ENCODE measurements at places on chromosomes 5 and 9. TPM values are rescaled to one million over a fixed set of nuclear protein-coding genes. Genes with fewer than 3 reads are reported as not detected.

DNA sequence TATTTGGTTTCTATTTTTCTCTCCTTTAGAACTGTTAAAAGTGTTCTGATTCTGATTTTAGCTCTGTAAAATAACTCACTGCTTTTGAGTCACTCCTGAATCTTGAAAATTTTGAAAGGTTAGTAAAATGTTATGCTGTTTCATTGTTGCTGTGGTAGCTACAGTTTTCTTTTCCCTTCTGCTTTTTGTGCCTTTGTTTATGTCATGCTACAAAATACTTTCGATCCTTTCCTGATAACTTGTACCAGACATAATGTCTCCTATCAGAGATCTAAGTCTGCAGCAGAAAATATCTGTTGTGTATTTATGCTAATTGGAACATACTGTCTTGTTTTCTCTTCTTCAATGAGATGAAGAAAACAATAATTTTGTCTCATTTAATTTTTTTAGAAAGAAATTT is 26.9 kb upstream of the CEP120 start:
- DNase-seq: no peak

DNA sequence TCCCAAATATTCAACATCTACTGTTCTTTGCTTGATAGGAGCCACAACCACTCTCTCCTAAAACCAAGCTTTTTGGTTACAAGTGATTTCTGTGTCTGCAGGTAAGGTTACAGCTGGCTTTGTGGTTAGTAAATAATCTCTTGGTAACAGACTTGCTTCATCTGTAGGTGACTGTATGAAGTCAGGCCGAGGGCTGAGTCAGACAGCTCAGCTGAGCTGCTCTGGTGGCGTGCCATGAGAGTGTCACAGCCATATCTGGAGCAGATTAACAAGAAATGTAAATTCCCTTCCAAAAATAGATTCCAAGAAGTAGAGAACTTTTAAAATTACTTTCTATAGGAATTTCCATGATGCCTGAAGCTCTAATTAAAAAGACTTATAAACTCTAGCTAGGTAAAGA is 23.7 kb upstream of the TAS2R1 start:
- no peak for DNase-seq

- DNase-seq: no peak
Measured at GRCh38 chr5:177310757-177311391, 824 bp downstream of the MXD3 start.

DNA sequence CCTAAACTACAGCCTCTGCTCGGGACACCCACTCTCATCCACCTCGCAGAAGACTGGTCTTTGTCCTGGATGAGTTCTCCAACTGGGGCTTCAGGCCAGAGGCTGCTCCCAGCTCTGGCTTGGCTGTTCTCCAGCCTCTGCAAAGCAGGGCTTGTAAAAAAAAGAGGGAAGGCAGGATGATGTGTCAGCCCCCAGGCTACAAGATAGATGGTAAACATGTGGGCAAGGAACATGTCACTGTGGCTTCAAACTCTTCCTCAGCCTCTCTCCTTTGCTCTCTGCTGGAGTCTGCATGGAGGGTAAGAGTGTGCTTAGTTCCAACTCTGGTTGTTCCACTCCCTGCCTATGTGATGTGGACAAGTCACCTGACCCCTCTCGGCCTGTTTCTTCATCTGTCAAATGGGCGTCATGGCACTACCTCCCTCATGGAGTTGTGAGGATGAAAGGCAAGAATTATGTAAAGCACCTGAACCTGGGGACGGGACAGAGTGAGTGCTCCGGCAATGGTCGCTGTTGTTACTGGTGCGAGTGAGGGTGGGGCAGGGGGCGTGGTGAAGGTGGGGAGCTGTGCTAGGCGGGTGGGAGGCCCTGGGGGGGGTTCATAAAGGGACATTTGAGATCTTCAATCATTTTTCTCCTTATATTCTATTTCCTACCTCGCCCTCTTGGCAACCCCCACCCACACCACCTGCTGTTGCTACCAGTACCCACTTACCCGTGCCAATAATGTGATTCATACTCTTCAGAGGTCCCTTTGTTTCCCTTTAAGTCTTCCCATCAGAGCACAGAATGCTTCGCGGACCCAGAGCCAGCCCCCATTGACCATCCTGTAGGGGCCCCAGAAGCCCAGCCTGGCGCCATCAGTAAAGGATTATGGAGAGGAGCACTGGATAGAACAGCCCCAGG is 6.8 kb upstream of the ZNF79 start:
- DNase-seq: no peak

DNA sequence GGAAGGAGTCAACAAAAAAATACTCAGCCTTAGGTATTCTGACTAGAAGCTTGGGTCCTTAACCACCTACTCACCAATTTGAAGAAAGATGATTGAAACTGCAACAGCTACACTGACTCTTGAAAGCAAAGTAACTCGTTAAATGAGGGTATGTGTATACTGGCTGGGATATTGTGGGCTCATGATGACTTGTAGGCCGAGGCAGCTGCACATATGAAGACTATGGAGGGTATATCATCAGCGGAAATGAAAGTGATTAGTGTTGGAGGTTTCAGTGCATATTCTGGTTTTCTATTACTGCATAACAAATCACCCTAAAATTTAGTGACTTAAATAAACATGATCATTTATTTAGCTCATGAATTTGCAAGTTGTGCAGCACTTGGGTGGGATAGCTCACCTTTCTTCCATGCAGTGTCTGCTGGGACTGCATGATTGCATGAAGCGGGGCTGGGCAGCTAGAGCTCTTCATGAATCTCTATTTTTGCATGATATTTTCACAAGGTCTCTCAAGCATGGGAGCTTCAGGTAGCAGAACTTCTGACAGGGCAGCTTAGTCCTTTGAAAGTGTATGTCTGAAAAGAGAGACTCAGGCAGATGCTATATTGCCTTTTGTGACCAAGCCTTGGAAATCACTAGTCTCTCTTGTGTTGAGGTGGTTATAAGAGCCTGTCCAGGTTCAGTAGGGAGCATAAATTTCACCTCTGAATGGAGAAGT is 96.1 kb upstream of the CDKN2B start:
- no peak for DNase-seq

- no peak for DNase-seq
Measured at GRCh38 chr5:43729846-43730478, 127.0 kb downstream of the NNT start.

DNA sequence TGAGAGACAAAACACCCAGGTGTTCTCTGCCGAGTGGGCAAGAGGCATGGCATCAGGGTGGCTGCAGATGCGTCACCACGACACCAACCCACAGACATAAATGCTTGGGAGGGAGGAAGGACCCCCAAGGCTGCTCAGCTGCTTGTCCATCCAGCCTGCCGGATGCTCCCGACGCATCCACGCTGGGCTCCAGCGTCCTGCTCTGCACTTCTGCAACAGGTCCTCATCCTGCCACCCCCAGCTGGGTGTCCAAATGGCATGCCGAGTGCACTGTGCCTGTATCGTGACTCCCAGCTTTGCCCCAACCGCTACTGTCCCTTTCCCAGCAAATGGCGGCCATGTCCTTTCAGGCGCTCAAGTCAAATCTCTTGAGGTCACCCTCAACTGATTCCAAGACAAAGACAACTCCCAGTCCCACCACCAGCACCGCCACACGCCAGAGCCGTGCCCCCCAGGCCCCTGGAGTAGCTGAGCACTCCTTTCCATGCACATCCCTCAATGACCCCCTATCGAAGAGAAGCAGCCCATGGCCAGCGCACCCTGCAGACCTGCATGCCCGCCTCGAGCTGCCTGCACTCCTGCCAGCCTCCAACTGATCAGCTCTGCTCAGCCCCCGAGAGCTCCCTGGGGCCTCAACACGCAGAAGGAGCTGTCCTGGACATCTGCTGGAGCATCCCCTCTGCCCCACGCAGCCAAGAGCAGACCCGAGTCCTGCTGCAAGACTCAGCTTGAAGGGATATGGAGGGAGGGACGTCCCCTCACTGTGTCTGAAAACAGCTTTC is 116.7 kb downstream of the ROR2 start:
- no peak for DNase-seq

GRCh38 chr5:175741556-175741955 is 83.7 kb downstream of the HRH2 start:
- no peak for DNase-seq

DNA sequence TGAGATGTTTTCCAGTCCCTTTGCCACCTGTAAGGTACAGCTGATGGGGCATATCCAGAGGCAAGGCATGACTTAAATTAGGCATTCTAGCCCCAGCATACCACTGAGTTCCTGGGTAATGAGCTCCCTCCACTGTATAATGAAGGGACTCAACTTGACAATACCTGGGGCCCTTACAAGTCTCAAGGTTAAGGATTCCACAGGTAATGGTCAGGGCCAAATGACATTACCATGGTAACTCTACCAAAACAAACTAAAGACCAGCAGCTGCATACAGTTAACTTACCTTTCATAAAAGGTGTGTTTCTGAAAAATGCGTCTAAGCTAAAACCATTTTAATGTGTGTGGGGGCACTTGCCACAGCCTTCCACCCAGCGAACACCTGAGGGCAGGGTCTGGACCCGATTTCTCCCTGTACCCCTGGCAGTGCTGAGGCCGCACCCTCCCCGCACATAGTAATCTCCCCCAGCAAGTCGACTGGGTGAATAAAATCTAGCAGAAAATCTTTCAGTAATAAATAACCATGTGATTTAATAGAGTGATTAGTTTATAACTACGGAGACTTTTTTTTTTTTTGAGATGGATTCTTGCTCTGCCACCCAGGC is 24.2 kb downstream of the CCDC69 start:
- DNase-seq: no peak

DNA sequence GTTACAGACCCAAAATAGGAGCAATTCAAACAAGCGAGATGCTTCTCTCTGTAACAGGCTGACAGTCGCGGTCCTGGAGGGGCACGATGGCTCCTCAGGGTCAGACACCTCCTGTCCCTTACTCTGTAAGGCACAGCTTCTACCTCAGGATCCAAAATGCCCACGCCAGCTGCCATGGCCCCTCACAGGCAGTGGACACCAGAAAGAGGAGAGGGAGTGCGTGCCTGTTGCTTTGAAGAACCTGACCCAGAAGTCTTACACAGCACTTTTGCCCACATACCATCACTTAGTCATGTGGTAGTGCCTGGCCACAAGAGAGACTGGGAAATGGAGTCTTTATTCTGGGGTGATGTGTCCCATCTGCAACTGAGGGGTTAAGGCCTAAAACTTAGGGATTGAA is 11.6 kb upstream of the ABL1 start:
- DNase-seq: no peak

DNA sequence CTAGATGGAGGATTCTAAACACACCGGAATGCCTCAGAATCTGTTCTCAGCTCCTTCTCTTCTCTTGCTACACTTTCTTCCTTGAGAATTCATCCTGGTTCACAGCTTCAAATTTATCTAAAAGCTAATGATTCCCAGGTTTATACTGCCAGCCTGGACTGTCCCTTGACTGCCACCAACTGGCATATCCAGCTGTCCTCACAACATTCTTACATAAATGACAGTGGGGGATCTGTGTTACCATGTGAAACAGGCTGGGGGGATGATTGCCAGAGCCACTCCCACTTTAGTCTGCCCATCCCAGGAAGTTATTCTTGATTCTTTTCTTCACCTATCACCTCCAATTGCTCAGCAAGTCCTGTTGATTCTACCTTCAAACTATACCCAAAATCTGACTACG is 27.2 kb upstream of the ZFR start:
- DNase-seq: no peak

DNA sequence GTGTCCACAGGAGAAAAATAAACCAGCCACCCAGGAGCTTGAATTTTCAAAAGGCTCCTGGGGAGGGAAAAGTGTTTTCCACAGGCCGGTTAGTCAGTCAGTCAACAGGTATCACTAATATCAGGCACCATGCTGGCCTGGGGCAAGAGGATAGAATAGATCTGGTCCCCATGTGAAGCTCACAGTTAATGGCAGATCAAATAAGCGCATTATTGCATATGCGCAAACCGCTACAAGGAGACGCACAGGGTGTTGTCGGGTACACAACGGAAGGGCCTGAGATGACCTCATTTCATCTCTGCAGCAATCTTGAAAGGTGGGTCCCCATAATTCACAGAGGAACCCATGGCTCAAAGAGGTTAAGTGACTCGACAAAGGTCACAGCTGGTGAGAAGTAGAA is 260.7 kb downstream of the CRB2 start:
- no peak for DNase-seq

DNA sequence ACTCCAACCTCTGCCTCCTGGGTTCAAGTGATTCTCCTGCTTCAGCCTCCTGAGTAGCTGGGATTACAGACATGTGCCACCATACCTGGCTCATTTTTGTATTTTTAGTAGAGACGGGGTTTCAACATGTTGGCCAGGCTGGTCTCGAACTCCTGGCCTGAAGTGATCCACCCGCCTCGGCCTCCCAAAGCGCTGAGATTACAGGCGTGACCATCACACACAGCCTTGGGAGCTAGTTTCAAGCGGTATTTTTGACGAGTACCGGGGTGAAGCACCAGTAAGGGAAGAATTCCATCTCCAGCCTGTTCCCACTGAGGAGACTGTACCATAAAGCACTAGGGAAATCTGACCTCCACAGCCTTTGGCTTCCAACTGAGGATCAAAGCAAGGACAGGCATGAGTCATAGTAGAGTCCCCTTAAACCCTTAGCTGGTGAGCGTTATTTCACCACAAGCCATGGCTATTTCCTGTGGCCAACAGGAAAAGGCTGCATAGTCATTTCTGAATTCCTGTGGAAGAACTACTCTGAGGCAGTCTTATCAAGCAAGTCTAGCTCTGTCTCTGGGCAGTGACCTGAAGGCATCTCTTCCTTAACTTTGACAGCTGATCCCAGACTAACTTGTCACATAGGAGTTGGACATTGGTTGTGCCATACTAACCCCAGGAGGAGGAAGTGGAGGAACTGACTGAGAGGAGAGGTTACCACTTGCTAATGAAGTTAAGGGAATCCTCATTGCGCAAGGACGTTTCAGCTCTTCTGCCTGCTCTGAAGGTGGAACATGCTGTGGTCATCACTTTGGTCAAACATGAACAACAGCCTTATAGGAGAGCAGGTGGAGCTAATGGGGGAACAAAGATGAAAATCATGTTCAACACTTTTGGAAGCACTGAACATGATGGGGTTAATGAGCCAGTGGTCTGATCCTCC is 85.8 kb upstream of the DMRT1 start:
- no peak for DNase-seq

GRCh38 chr5:133356984-133357421 is 255.3 kb downstream of the FSTL4 start:
- no peak for DNase-seq

- no peak for DNase-seq
Measured at GRCh38 chr5:18932081-18932480, 1055.9 kb downstream of the CDH18 start.

ACTBL2 gene
- total RNA-seq: not detected

C5 gene
- total RNA-seq: 6.2 TPM

MARCHF11 gene
- not detected for total RNA-seq

SPOCK1 gene
- total RNA-seq: 13.6 TPM

OR1J1 gene
- not detected for total RNA-seq

PDGFRB gene
- total RNA-seq: 97.8 TPM
